ENCODE measurements at places on chromosomes 3 and 15.

DNA sequence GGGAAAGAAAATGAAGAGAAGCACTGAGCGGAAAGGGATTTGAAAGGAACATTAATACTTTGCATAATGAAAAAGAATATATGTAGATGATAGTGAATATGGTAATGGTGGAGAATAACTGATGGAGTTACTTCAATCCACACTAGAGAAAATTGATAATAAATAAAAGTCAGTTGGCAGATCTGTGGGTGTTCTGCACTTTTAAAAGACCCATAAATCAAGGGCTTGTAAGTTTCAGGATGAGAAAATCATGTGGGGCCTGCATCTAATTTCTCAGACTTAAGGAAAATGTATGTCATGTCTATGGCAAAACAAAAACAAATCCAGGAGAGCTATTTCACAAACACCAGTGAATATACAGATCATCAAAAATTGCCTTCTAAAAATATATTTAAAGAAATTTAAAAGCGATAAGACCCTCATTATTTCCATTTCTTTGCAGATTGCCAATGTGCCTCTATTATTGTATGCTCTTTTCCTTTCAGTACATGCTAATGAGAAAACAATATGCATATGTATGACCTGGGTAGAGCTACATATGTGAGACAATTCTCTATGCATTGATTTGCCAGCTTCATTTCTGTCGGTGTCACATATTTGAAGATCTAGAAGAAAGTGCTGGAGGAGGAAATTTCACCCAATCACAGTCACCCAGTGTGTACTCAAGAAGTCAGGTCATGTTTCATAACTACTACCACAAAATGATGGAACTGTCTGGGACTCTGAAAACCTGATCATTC is 269.9 kb upstream of the PDZRN3 start:
- no peak for DNase-seq

- no peak for DNase-seq
Measured at GRCh38 chr15:45326741-45327140, 51.6 kb downstream of the GATM start.

GRCh38 chr3:188510366-188510765 is 356.4 kb downstream of the LPP start:
- peak; percentile 67 for DNase-seq

DNA sequence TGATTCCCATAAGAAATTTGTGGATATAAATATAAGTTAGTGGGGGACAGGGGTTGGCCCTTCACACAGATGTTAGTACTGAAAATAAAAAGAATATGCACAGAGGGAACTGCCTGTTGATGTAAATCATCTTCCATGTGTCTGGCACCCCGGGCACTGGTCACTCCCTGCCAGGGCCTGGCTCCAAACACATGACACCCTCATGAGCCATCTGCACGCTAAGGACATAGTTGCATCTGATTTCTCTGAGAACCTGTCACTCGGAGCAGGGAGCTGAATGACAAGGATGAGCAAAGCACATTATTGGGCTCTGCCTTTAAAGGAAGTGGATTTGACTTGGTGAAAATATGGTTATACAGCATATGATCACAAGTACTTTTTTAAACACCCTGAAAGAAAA is 66.2 kb upstream of the TSC22D2 start:
- DNase-seq = no peak

DNA sequence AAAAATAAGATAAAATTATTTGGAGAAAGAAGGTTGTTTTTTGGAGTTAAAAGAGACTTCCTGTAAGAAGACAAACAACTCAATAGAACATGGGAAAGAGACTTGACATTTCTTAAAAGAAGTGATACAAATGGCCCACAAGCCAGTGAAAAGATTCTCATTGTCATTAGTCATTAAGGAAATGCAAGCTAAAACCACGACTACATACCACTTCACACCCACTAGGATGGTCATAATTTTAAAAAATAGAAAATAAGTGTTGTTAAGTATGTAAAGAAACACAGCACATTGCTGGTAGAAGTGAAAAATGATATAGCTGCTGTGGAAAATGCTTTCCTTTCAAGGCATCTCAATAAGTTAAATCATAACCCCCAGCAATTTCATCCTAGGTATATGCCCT is 44.4 kb upstream of the GK5 start:
- no peak for DNase-seq

DNA sequence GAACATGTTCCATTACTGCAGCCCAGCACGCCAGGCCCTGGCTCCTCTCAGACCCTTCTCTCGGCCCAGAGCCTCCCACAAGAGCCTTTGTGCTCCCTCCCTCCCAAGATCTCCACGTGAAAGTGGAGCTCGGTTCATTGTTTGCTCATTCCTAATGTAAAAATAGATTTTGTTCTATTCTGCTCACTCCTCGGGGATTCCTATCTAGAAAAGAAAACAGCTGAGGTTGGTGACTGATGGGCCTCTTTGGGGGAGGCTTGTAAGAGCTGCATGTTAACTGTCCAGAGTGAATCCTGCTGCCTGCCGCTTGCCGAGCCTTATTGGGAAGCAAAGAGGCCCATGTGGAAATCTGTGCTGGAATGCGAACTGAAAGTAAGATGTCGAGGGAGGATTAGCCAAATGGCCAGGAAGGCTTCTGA is 267.1 kb downstream of the LRTM1 start:
- no peak for DNase-seq

DNA sequence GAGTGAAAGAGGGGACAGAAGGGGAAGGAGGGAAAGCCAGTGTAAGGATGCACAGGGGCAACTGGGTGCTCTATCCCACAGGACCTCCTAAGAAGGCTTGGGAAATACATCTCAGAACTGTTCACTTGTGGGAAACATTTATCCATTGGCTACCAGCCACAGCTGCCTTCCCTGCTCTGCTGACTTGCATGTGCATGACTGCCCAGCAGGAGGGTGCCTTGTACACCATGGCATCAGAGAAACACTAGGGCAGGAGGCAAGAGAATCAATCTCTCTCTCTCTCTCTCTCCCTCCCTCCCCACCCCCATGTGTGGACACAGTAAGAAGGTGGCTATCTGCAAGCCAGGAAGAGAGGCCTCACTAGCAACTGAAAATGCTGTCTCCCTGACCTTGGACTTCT is 62.9 kb upstream of the ZBTB38 start:
- peak; percentile 70 for DNase-seq

- no peak for DNase-seq
Measured at GRCh38 chr3:172517859-172518466, 5.3 kb downstream of the TNFSF10 start.

DNA sequence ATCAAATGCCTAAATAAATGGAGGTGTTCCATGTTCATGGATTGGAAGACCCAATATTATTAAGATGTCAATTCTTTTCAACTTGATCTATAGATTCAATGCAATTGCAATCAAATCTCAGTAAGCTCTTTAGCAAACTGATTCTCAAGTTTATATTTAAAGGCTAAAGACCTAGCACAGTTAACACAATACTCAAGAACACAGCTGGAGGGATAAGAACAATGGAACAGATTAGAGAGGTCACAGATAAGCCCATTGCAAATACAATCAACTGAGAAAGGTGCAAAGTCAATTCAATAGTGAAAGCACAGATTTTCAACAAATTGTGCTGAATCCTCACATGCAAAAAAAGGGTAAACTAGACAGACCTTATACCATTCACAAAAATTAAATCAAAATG is 198.9 kb downstream of the P3H2 start:
- no peak for DNase-seq
